ENCODE measurements at places on chromosomes 4 and X. TPM values are rescaled to one million over a fixed set of nuclear protein-coding genes. Genes with fewer than 3 reads are reported as not detected.

The HTR2C gene
- not detected for total RNA-seq

The NSDHL gene
- total RNA-seq: 13.9 TPM

The DOCK11 gene
- 16.5 TPM for total RNA-seq

The CDS1 gene
- total RNA-seq: not detected

The BMP3 gene
- total RNA-seq: under 0.01 TPM

The IGSF1 gene
- not detected for total RNA-seq

The CSAG2 gene
- total RNA-seq: not detected

The SPANXB1 gene
- not detected for total RNA-seq
